ENCODE measurements at places on chromosomes 3 and 15. TPM values are rescaled to one million over a fixed set of nuclear protein-coding genes. Genes with fewer than 3 reads are reported as not detected.

Gene ABI3BP
- not detected for total RNA-seq

Gene MINDY2
- 15.1 TPM for total RNA-seq

Gene DPH3
- total RNA-seq, result 25.7 TPM

Gene GOLGA8R
- total RNA-seq, result 70.9 TPM

Gene IRAK2
- total RNA-seq, result 35.1 TPM

Gene SCG5
- total RNA-seq, result 0.74 TPM

Gene CXCR6
- 4.0 TPM for total RNA-seq

Gene GMNC
- total RNA-seq, result not detected

Gene MED12L
- 1.7 TPM for total RNA-seq

Gene GORASP1
- 12.9 TPM for total RNA-seq

DNA sequence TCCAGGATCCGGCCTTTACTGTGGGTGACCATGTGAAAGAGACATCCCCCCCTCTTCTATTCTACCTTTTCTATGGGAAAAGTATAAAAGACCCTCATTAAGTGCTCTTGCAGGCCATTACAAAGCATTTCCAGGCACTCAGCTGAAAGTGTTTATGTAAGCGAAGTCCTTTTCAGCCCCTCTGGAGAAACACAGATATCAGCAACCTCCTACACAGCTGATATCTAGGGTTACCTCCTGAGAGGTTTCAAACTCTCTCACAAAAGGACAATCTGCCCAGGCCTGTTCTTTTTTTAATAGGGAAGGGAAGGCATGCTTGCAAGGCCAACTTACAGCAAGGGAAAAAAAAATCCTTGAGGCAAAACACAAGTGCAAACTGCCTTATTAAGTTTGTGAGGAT is 12.6 kb downstream of the ETV5 start:
- no peak for DNase-seq

GRCh38 chr3:142270407-142270806 is 45.0 kb upstream of the GK5 start:
- DNase-seq, result peak; percentile 89

- no peak for DNase-seq
Observed at GRCh38 chr3:11724615-11725339, 81.1 kb upstream of the VGLL4 start.

- no peak for DNase-seq
Observed at GRCh38 chr3:172980849-172981248, 160.2 kb downstream of the SPATA16 start.

DNA sequence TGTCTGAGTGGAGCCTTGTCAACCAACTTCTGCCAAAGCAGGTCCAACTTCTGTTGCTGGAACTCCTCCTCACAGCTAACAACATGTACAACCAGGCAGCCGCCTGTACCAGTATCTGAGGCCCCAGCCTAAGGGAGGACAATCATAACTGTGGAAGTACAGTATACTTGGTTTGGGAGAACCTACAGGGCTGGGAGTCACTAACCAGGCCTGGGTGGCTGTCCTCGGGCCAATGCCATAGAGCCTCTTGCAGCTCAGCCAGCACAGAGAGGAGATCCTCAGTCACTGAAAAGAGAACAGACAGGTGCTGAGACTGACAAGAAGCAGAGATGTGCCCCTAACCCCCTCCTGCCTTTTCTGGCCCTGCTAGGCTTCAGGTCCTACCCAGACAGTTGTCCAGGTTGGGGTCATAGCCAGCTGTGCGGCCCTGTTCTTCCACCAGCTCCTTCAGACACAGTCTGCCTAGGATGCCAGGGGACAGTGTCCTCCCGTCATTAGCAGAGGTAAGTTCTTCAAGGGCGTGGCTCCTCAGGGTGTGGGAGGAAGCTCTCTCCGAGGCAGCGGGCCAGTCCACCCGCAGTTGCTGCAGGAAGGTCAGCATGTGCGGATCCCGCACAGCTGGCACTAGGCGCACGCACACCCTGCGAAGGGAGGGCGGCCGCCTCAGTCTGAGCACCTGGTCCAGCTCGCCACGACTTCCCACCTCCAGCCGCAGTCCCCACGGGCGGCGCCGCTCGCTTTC is 980 bp downstream of the DALRD3 start:
- DNase-seq, result no peak

- no peak for DNase-seq
Observed at GRCh38 chr3:73828348-73828747, 203.6 kb upstream of the PDZRN3 start.

GRCh38 chr15:60844010-60844409 is 365.1 kb upstream of the ICE2 start:
- no peak for DNase-seq

GRCh38 chr3:139394116-139394515 is 4.7 kb upstream of the COPB2 start:
- no peak for DNase-seq

GRCh38 chr3:136819392-136819730 is 435 bp downstream of the SLC35G2 start:
- DNase-seq, result no peak

DNA sequence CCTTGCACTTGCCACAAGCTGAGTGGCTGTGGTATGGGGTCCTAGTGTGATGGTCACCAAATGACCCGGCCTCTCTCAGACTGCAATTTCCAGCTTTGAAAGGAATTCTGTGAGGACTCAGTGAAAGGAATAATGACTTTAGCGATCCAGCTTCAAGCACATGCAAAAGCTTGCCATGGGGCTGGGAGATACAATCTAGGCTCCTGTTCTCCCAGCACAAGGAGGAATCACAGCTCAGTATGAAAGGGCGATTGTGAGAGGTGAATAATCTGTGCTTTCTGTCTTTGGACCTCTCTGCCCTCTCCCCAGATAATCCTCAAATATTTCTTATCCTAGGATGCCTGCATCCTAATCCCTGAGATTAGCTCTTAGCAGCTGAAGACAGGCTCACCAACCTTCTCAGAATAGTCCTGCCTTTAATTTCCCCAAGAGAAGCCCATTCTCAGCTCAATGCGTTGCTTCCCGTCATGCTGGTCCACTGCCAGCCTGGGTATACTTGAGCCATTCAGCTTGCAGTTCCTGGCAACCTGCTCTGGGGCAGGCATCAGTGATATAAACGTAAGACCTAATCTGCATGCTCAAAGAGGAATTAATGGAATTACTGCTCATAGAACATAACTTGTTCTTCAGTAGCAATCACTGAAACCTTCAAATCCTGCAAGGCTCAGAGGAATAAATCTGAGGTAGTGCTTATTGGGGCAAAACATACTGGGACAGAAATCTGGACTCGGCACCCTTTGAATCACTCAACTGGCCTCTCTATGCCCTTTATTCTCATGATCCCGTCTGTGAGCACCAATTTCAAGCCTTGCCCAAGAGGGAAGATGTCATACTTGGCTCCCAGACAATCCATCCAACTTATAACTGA is 15.1 kb downstream of the TLNRD1 start:
- DNase-seq, result no peak

- DNase-seq, result no peak
Observed at GRCh38 chr3:56144805-56145204, 323.5 kb downstream of the ERC2 start.

- DNase-seq, result no peak
Observed at GRCh38 chr3:120017692-120018091, 76.6 kb downstream of the GSK3B start.

DNA sequence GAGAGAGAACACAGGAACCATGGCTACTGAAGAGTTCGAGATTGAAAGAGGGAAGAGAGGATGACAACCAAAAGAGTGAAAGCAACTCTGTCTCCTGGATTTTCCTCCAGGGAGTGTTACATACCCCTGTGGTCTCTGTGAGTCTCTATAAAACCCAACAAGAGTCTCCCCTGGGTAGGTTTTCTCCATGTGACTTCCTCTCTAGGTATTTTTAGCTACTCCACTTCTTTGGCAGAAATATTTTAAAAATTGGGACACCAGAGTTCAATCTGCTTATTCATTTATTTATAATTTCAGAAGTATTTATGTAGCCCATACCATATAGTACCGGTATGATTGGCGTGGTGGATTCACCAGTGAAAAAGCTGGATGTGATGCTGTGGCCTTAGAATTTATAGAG is 671.7 kb upstream of the NR2F2 start:
- no peak for DNase-seq

DNA sequence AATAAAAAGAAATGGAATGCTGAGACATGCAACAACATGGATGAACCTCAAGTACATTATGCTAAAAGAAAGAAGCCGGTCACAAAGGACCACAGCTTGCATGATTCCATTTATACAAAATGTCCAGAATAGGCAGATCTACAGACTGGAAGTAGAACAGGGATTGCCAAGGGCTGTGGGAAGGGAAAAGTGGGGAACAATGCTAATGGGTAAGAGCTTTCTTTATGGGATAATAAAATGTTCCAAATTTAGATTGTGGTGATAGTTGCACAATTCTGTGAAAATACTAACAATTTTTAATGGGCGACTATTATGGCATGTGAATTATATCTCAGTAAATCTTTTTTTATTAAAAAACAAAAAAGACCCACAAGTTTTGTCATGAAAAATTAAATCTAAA is 106.2 kb downstream of the TMCO5A start:
- no peak for DNase-seq

DNA sequence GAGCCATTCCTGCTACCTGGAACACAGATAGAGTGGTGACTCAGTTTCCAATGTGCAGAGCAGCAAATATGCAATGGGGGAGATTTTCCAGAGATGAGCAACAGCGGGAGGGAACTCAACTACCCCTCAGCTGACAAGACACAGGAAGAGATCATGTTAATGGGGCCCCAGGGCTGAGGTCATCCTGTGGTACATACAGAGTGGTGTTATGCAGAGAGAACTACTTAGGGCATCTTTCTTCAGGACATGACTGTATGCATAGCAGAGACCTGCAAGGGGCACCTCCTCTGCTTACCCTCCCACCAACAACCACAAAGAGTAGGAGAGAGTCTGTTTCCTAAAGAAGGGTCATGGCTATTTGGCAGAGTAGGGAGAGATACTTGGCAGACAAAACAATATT is 6.8 kb upstream of the TBC1D5 start:
- DNase-seq, result no peak

- no peak for DNase-seq
Observed at GRCh38 chr15:67137319-67137718, 71.9 kb downstream of the SMAD3 start.

DNA sequence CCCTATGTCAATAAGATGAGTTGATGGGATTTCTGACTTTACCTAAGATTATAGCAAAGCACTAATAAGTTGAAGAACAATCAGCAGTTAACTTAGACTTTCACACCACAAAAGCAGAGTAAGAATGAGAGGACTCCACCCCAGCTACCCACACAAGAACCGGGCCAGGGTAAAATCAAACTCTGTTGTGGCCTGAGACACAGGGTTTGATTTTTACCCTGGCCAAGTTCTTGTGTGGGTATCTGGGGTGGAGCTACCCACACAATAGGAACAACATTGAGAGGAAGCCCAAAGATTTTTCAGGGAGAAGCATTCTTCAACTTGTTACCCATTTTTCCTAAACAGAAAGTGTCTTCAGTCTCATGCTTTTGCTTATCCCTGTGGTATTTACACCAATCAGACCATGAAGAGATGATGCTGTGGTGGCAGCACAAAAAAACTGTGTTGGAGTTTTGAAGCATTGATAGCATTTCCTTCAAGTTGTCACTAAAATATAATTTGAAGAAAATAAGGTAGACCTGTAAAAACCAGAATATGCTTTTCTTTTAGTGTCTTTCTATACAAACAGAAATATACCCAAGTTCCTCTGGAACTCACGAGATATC is 25.6 kb downstream of the CPOX start:
- no peak for DNase-seq

DNA sequence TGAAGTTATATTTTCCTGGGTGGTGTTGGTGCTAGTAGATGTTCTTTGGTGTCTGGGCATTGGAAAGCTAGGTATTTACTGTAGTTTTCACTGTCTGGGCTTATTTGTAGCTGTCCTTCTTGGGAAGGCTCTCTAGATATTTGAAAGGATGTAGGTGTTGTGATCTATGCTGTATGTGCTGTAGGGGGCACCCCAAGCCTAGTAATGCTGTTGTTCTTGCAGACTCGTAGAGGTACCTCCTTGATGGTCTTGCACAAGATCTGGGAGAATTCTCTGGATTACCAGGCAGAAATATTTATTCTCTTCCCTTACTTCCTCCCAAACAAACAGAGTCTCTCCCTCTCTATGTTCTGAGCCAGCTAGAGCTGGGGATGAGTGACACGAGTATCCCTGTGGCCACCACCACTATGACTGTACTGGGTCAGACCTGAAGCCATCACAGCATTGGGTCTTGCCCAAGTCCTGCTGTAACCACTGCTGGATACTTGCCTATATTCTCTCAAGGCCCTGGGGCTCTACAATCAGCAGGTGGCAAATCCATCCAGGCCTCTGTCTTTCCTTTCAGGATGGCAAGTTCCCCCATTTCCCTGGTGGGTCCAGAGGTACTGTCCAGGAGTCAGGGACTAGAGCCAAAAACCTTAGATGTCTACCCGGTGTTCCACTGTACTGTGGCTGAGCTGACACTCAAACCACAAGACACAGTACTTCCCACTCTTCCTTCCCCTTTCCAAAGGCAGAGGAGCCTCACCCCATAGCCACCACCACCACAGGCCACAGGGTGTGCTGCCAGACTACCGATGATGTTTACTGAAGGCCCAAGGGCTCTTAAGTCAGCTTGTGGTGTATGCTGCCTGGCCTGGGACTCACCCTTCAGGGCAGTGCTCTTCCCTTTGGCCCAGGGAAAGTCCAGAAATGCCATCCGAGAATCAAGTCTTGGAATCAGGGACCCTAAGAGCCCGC is 195.2 kb upstream of the DPPA4 start:
- DNase-seq, result no peak

- DNase-seq, result no peak
Observed at GRCh38 chr3:151316267-151316991, at the start of gene GPR87. TSS of gene GPR87 (minus strand) at chr3:151316820. CDS start at chr3:151300100, 16,720 bp downstream.

DNA sequence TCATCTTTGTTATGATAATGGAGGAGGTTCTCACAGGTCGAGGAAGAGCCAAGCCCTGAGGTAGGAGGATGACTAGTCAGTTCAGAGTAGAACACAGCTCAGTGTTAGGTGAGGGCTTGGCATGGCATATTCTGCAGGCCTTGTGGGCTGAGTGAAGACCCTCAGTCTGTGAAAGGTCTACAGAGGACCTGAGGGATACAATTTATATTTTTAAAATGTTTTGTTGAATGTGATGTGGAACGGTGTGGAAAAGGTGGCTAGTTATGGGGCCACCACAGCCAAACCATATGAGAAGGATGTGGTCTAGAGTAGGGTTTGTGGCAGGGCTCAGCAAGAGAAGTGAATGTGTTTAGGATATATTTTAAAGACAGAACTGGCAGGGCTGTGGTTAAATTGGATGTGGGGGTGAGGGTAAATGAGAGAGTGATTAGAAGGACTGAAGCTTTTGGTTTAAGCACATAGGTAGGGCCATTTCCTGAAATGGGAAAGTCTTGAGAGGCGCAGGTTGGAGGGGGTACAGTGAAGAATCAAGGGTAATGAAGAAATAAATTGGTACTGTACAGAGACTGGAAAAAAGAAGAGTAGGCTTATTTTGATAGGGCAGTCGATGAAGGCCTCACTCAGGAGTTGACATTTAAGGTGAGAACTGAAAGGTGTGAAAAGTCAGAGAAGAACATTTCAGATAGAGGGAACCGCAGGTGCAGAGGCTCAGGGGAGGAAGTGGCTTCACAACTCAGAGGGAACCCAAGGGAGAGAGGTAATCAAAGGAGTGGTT is 60.5 kb downstream of the SPTSSB start:
- peak; percentile 70 for DNase-seq

GRCh38 chr15:50390554-50391264 is 33.5 kb upstream of the USP8 start:
- DNase-seq, result no peak
